KBM-7 (cell line): ENCODE measurements at places on chromosomes 12 and 14.

- no peak for DNase-seq
These were observed 49.0 kb upstream of the TMEM263 start for GRCh38 chr12:106906715-106907114.

DNA sequence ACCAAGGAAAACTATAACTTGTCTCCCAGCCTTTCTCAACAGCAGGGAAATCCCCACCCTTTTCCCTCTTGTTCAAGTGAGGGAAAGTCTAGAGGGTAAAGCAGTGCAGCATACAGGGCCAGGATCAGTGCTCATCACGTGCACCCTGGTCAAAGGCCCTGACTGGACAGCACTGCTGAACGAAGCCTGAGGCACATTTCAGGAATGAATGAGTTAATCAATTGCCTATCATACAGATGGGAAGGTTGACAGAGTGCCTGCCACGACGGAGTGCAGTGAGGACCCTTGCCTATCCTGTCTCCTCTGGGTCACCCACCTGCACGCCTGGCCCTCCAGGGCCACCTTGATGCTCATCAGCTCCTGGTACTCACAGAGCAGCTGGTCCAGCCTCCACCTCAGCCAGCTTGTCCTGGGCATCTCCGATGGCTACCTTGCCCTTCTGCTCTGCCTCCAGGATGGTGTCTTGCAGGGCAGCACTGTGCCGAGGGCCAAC, 11.7 kb upstream of the KRT73 start:
- DNase-seq = no peak

GRCh38 chr14:50533241-50533705, 904 bp upstream of the MAP4K5 start:
- no peak for DNase-seq

DNA sequence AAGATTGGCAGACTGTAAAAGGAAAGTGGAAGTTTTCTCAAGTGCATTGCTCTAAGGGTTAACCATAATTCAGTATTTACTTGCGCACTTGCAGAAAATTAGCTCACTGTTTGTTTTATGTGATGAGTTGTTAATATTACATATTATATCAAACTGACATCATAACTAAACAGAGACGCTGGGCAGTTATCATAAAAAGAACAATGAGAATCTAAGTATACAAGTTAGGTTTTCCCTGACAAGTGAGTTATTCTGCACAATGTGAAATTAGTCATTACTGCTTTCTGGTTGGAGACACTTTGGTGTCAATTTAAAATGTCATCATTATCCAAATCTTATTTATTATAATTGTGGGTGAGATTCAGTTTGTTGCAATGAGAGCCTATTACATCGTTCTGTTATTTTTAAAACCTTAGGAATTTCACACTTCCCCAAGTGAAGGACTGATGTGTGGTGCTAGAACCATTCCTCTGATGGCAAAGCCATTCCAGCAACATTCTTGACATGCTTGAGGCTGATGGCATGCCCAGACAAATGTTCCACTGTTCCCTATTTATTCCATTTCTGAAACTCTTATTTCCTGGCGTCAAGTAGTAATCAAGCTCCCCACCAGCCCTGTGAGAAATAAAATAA, 90.1 kb upstream of the FLRT2 start:
- DNase-seq = no peak

- DNase-seq = peak; percentile 53
These were observed 25.2 kb downstream of the NID2 start for GRCh38 chr14:52043690-52044089.

DNA sequence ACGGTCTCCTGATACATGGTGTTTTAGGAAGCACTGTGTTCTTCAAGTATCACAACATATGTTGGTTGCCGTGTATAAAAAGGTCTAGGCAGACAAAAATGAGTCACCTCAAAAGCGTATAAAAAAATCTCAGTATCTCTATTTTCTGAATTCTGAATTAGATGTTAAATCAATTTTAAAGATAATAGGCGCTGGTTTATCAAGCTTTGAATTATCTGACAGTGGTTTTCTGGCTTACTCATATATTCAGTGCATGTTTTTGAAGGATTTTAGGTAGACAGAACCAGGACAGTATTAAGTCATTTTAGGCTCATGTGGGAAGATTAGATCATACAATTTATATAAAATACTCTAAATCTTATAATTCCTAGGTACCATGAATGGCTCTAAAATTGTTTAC, 110.8 kb downstream of the TMTC2 start:
- no peak for DNase-seq

DNA sequence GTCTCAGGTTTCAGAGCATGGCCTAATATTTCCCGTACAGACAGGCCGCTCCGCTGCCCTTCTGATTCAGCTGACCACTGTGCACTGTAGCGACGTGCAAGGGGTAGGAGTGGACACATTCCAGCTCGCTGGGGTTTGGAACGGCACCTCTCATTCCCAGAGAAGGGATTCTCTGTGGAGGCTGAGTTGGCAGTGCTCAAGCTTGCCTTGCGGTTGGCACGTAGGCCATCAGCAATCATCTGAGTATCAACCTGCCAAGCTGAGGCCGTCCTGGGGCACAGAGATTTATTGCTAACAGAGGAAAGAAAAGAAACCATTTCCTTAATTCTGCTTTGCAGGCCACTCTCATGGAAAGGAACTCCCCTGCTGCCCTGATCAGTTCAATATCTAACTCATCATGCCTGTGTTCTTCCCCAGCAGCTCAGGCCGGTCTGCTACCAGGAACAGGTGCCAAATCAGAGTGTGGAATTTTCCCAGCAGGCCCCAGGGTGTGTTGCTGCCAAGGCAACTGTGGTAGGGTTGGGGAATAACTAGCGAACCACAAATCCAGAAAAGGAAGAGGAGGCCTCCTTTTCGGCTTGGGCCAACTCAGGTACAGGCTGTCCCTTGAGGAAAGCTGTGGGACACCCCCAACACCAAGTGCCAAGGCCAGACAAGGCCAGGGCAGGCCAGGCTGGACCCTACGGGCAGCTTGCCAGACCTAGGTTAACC, 92.5 kb downstream of the SSPN start:
- DNase-seq = no peak

DNA sequence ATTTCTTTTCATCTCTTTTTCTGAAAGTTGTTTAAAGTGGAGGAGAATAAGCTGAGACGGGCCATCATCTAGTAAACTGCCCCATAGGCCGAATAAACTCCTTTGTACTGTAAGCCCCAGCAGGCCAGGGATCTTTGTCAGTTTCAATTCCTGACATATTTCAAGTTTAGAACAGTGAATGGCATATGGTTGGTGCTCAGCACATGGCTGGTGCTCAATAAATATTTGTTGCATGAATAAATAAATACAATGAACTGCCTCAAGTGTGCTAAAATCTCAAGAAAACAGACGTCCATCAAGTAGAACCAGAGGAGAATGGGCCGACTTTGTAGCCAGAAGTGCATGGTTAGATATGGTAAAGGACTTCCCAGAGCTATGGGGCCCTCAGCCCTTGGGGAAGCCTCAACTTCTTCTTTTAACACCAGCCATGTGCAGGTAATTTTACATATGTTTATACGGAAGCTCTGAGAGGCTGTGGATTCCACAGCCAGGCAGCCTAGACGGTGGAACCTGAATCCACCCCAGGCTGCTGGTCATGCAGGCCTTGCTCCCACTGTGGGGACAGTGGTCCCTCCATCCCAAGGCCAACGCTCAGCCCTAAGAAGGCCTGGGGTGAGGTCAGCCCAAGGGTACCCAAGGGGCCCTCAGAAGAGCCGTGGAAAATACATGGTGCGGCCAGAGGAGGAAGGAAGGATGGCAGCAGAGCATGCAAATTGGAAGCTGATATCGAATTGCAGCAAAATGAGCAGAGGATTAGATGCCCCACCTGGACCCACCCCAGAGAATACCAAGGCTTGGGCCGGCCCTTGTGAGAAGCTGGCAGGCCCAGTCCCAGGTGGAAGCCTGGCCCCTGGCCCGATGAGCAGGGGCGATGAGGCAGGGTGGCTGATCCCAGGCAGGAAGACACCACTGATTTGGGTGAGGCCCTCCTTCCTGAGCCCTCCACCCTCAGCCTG, 8.7 kb upstream of the AQP2 start:
- no peak for DNase-seq

DNA sequence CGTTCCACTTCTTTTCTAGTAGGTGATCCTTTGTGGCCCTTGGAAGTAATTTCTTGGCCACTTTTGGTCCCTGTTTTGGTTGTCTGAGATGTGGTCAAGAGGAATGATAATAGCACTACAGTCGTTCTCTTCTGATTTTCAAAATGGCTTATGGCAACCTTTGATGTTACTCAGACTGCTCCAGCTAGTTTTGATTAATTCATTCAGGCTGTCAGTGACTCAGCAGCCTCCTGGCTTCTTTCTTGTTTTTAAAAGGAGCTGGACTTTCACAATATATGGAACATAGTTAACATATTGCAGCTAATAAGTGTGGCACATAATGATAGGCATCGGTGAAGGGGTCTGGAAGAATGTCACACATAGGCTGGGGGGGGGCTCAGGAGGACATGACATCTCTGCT, 47.3 kb downstream of the WDR20 start:
- no peak for DNase-seq

DNA sequence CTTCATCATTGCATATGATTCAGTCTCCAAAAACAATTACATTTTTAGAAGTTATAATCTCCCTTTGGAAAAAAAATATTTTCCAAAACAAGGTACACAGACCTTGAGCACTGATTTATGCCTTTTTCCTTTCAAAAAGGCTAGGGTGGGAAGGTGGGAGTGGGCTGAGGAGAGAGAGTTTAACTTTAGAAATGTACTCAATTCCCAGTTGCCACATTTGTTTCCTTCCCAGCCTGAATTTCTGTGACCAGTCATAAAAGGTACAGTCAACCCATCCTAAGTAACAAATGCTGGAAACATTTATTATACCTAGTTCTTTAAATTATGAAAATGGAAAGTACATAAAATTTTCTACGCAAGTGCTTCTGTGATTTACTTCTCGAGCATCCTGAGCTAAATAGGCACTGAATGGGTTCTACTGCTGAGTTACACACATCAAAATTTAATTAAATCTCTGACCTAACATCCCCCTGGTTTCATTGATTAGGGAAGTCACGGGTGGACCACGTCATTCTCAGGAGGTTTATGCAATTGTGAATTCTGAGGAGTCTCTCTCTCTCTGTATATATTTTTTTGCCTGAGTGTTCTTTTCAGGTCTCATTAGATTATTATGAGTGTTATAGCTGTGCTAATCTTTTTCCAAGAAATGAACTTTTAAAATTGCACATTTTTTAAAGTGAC, 371.8 kb downstream of the BTG1 start:
- DNase-seq = no peak

- no peak for DNase-seq
These were observed 117.6 kb downstream of the CMAS start for GRCh38 chr12:22163594-22163993.

GRCh38 chr12:104353012-104353981, 49.8 kb downstream of the EID3 start:
- DNase-seq = no peak

- DNase-seq = no peak
These were observed 101.0 kb downstream of the FOXG1 start for GRCh38 chr14:28867571-28867970.

GRCh38 chr12:12461923-12462315, 100.7 kb downstream of the DUSP16 start:
- no peak for DNase-seq

GRCh38 chr12:45418520-45418919, 202.6 kb downstream of the ANO6 start:
- DNase-seq = no peak

GRCh38 chr12:574475-575128, 88.6 kb downstream of the NINJ2 start:
- DNase-seq = no peak

DNA sequence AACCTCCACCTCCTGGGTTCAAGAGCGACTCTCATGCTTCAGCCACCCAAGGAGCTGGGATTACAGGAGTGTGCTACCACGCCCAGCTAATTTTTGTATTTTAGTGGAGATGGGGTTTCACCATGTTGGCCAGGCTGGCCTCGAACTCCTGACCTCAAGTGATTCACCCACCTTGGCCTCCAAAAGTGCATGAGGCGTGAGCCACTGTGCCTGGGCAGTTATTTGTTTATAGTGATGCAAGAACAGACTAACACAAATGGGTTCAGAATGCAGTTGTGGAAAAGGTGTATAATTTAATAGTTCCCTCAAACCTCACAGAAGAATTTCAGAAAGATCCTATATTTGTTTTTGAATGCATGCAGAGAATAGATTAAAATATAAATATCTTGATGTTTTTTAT, 447.1 kb downstream of the ZFP36L1 start:
- DNase-seq = no peak

GRCh38 chr12:47813511-47814196, 6.0 kb downstream of the HDAC7 start:
- DNase-seq = no peak

DNA sequence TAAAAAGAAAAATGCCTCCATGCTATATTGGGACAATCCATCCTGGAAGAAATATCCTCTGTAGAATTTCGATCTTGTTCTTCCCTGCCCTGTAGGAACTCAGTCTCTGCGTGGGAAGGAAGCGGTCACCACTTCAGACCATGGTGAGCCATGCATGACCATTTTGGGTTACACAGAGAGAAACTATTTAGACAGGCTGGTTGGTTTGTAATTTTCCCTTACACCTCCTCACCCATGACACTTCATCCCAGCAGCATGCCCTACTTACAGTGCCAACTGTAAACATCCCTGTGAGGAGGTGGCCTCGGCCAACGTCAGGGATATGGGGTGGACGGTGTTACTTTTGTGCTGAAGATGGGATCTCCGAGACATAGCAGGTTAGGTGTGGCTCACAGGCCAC, 121.4 kb downstream of the SMOC1 start:
- no peak for DNase-seq

GRCh38 chr12:1912580-1913376, 5.7 kb downstream of the CACNA2D4 start:
- no peak for DNase-seq

- DNase-seq = peak; percentile 86
These were observed 27.4 kb downstream of the RAB21 start for GRCh38 chr12:71782017-71782416.

DNA sequence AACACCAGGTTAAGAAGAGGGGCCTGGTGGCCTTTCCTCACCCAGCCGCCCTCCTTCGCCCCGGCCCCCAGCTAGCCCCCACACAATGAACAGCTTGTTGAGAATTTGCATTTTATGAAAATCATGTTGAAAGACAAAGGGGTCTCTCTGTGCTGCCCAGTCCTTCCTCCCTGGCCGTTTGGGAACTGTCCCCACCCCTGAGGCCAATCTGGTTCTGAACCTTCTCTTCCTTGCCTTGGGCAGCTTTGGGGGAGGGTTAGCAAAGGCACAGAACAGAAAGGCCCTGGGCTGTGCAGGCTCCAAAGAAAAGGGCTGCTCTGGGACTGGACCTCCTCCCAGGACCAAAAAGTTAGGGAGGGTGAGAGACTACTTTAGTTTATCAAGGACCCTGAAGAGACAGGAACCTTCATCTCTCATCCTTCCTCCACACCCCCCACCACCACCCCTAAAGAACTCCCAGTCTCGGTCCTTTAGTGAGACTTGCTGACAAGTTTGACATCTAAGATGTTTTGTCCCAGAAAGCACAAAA, 1.3 kb downstream of the TAMALIN start:
- DNase-seq = no peak

DNA sequence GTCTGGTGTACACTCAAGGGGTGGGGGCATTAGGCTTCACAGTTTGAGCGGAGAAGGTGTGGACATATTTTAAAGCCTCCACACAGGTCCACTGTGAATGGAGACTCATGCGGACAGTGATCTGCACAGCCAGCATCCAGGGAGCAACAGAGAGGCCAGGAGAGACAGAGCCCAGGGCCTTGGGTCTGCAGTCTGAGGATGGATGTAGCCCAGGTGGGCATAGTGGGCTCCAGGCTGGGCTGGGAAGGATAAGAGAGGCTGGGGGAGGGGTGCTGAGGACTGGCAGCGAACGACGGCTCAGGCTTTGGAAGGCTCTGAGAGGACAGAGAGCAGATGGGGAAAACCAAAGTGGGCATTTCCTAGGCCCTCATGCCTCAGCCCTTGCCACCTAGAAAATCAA, 128.8 kb downstream of the PAPOLA start:
- no peak for DNase-seq

- DNase-seq = peak; percentile 9
These were observed 10.4 kb downstream of the TMEM229B start for GRCh38 chr14:67477926-67478799.
